ENCODE measurements at places on chromosomes 3 and 15.
A peak's percentile ranks its signal among the peaks of the same experiment; 100 is the strongest.

- DNase-seq: no peak
Measured at GRCh38 chr3:9278498-9278897, 29.1 kb upstream of the SRGAP3 start.

- no peak for DNase-seq
Measured at GRCh38 chr15:38878026-38878425, 313.4 kb upstream of the RASGRP1 start.

DNA sequence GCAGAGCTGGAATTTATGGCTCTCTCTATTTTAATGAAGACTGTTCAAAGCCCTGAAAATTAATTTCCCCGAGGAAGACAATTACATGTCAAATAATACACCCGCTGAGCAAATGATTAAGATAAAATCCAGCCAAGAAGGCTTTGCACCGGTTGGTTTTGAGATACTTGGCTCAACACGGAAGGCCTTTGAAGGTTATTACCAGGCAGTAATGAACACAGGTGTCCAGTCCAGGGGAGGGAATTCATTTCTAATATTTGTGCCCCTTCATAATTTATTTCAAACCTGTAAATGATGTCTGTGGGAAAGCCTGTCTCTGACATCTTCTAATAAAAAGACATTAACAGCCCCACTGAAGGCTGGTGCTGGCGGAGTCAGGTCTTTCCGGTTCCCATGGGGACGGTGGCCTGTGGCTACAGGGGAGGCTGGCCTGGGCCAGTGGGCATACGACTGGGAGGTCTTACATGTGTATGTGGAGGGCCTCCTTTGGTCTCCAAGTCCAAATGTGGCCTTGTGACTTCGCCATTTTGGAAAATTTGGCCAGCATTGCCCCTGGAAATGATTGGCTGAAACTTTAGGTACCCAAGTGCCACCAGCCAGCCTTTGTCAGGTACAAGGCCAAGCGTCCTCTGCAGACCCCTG, 49.9 kb upstream of the IQSEC1 start:
- no peak for DNase-seq

DNA sequence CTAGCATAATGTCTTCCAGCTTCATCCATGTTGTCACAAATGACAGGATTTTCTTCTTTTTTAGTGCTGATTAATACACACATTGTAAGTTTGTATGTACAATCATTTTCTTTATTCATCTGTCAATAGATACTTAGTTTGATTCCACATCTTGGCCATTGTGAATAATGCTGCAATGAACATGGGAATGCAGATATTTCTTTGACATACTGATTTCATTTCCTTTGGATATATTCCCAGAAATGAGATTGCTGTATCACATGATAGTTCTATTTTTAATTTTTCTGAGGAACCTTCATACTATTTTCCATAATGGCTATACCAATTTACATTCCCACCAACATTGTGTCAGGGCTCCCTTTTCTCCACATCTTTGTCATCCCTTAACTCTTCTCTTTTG, 117.9 kb downstream of the MEIS2 start:
- peak; percentile 8 for DNase-seq
